ENCODE measurements at places on chromosomes 5 and 9.

GRCh38 chr9:68555437-68556150 is 14.9 kb upstream of the TMEM252 start:
- DNase-seq = no peak

DNA sequence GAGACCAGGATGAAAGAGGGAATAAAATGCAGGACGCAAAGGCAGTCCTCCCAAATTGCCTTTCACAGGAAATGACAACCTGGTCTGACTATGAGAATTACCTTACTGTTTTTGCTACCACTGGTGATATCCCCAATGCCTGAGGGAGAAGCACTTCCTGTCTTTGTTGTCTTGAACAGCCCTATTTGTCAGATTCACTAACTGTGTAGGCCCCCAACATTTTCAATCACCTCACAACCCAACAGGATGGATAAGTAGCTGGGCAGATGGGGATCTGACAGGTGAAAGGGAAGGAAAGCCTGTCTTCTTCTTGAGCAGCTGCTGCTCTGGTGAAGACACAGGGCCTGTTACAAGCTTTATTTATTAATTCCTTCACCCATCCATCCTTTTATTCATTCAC is 9.7 kb downstream of the ESM1 start:
- no peak for DNase-seq

DNA sequence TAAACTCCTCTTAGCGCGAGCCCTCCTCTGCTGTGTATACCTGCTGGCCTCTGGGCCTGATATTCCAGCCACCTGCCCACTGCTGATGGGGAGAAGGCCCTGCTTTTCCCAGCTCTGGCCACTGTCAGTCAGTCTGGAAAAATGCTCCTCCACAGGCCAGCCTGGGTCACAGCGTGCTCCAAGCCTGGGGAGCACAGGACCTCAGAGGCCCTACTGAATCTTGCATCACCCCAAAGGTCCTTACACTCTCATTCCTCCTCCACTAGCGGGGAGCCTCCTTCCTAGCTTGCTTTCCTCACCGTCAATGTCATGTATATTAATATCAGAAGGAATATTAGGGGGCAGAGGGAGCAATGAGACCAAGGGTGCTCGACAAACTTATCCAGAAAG is 73.7 kb downstream of the SHB start:
- DNase-seq = no peak

- DNase-seq = no peak
These were observed 36.6 kb downstream of the UHRF2 start for GRCh38 chr9:6449645-6450044.

GRCh38 chr9:22141908-22142307 is 132.8 kb upstream of the CDKN2B start:
- DNase-seq = no peak

GRCh38 chr5:131147258-131147657 is 17.8 kb downstream of the HINT1 start:
- DNase-seq = no peak

GRCh38 chr9:111094433-111094924 is 56.2 kb upstream of the LPAR1 start:
- no peak for DNase-seq

DNA sequence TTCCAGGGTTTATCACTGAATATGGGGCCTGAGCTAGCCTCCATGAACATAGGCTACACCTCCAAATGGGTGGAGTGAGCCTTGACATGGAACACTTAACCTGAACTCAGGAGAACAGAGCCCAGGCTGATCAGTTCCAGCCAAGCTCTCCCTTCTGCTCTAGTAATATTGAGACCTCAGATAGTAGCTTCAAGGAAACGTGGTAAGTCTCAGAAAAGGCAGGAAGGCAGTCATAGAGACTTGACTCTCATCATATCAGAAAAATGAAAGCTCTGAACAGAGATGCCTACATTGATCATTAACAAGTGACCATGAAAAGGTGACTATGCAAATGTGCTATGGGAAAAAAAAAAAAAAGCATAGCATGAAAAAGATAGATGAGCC is 40.5 kb upstream of the MYO10 start:
- no peak for DNase-seq

Measured in esophagus squamous epithelium (tissue), 5 donors.